ENCODE measurements at places on chromosomes 1 and 21.

- DNase-seq = no peak
Measured at GRCh38 chr1:72023063-72023930, 259.0 kb downstream of the NEGR1 start.

- no peak for DNase-seq
Measured at GRCh38 chr1:220741349-220741748, 6.8 kb upstream of the MTARC2 start.

DNA sequence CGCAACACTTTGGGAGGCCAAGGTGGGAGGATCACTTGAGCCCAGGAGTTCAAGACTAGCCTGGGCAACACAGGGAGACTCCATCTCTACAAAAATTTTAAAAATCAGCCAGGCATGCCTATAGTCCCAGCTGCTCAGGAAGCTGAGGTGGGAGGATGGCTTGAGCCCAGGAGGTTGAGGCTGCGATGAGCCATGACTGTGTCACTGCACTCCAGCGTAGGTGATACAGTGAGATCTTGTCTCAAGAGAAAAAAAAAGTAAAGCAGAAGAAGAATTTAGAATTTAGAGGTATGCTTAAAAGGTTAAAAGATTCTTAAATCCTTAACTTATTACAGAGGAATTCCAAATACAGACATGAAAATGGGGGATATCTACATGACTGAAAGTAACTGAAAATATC, 79.5 kb downstream of the SMYD3 start:
- no peak for DNase-seq

DNA sequence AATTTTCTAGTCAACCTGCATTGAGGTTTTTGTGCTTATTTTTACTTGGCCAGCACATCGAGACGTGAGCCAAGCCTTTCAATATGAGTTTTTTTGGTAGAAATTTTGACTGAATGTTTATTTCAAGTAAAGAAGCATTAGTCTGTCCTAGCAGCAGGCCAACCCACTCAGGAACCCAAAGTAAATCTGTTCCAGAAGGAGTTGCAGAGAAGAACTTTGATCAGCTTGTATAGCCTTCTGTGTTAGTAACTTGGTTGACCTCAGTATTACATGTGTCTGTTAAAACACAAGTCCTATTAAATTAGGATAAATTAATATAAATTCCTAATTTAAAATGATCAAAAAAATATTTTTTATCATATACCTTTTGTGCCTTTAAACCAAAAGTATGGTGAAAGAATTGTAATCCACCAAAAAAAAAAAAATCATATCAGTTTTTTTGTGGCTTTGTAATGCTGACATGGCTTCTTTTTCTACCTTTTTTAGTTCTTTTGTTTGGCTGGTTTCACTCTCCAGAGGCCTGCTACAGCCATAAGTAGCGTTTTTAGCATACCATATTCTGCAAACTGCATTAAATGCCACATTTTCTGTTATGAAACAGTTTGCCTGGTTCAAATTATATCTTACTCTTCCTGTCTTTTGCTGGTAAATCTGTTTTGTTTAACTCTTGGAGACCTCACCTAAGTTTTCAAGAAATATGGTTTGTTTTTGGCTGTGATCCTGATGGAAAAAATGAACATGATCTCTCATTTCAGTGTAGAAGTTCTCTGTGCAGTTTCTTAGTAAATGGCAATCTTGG, 39.5 kb downstream of the ATF6 start:
- no peak for DNase-seq

GRCh38 chr21:42417533-42417932, 13.8 kb downstream of the UBASH3A start:
- DNase-seq = no peak

- no peak for DNase-seq
Measured at GRCh38 chr1:231124746-231125145, 37.1 kb upstream of the TRIM67 start.

DNA sequence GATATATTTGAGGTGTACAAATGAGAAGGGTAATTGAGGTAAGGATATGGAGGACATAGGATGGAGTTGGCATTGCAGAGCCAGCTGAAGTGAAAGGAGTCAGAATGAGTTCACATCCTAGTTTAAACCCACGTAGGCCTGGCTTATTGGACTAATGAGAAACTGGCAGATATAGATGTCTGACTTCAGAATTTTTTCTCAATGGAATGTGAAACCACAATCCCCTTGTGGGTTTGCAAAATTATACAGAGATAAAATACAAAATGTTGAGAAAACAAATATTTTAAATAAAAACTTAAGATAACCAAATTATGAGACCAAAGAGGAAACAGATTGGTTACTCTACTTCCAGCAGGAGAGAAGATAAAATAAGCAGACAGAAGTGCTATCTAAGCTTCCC, 277.4 kb upstream of the LRRC7 start:
- no peak for DNase-seq

GRCh38 chr1:246795906-246796694, 71.9 kb downstream of the SCCPDH start:
- DNase-seq = no peak

DNA sequence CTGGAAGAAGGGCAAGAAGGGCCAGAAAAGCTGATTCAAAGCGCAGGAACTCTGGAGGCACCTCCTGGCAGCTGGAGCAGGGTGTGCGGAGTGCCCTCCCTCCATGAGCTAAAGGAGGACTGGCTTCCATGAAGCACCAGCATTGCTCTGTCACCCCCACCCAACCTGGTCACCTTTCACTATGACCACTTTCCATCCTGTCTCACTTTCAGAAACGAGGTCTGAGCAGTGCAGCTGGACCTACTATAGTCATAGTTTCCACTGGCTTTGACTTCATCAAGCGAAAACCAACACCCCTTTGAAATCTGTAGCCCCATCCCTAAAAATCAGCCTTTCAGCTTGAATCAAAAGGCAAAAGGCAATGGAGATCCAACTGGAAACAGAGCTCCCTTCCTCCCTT, 84.8 kb upstream of the CACNA1E start:
- DNase-seq = no peak

GRCh38 chr1:209051570-209051969, 531.9 kb upstream of the CAMK1G start:
- DNase-seq = no peak

- no peak for DNase-seq
Measured at GRCh38 chr1:105072850-105073249, 1323.2 kb downstream of the AMY1C start.

- no peak for DNase-seq
Measured at GRCh38 chr1:217482356-217483102, 148.4 kb downstream of the GPATCH2 start.

DNA sequence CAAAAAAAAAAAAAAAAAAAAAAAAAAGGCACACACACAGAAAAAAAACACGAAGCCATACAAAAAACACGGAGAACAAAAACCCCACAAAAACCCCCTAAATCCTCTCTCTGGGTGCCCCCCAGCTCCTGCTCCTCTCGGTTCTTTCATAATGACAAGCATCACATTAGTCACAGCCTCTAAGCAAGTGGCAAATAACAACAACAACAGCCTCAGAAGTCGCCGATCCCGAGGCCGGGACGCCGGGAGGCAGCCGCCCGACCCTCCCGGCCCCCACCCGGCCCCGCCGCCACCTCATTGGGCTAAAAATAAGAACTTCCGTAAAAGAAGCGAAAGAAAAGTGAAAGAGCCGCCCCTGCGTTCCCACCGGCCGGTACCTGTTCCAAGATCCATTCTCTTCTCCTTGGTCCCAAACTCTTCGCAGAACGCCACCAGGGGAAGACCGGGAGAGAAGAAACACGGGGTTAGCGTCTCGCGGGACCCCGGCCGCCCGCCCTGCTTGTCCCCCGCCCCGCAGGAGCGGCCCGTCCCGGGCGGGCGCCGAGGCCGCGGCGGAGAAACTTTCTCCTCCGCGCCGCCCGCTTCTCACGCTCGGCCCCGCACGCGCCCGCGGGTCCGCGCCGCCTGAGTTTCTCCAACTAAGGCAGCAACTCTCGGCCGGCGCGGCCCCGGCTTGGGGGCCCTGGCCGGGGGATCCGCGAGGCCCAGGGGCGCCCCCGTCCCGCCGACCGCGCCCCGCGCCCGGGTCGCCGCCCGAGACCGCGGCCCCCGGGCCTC, 102.8 kb downstream of the CASZ1 start:
- no peak for DNase-seq

DNA sequence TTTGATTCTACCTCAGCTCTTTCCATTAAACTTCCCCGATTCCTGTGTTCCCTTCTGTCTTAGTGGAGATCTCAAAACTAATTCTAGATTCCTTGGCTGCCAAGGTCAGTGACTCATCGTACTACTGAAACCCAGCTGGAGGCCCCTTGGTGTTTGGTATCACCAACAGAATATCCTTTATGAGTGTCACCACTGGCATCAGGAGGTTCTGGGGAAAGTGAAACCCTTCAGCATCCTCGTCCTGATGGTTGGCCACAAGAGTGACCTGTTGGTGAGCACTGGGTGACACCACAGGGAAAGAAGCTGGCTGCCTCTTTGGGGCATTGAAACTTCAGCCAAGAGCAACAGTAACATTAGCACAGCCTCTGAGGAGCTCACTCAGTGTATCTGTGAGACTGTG, 9.6 kb downstream of the RAB42 start:
- DNase-seq = no peak

- DNase-seq = no peak
Measured at GRCh38 chr1:236534151-236534651, 10.4 kb downstream of the LGALS8 start.

GRCh38 chr1:119827010-119827409, 15.8 kb upstream of the REG4 start:
- no peak for DNase-seq

- no peak for DNase-seq
Measured at GRCh38 chr1:221334062-221334461, 407.8 kb downstream of the DUSP10 start.

- DNase-seq = no peak
Measured at GRCh38 chr1:78547081-78547480, 56.3 kb downstream of the PTGFR start.

DNA sequence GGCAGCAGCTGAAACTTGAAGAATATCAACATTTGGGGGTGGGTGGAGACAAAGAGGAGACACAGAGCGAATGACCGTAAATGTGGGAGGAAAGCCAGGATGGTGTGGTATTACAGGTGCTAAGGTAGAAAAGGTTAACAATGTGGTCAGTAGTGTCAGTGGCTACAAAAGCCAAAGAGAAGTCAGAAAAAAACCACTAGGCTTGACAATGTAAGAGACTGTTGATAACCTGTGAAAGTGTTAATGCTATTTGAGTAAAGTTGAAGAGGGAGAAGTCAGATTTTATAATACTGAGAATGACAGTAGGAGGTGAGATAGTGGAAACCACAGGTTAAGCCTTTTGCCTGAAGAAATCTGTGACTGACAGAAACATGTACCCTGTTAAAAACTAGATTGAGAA, 120.8 kb downstream of the CLEC20A start:
- no peak for DNase-seq

DNA sequence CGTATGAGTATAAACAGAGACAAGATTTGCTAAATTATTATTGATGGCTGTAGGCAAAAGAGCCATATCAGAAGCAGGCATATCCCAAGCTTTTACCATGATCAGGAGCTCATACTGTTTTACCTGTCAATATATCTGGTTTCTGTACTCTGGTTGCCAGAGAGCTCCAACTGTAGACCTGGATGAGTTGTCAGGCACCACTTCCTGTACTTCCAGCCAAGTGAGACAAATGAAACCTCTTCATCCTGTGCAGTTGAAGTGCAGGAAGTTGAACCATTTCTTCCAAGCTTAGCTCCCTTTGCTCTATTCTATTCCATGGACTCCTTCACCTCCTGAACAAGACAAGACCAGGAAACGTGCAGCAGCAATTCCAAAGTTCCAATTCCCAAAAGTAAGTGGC, 115.6 kb downstream of the ZNF281 start:
- no peak for DNase-seq

GRCh38 chr1:111672331-111672730, 52.7 kb downstream of the RAP1A start:
- DNase-seq = no peak

- DNase-seq = no peak
Measured at GRCh38 chr1:58818075-58818474, 34.2 kb upstream of the JUN start.

DNA sequence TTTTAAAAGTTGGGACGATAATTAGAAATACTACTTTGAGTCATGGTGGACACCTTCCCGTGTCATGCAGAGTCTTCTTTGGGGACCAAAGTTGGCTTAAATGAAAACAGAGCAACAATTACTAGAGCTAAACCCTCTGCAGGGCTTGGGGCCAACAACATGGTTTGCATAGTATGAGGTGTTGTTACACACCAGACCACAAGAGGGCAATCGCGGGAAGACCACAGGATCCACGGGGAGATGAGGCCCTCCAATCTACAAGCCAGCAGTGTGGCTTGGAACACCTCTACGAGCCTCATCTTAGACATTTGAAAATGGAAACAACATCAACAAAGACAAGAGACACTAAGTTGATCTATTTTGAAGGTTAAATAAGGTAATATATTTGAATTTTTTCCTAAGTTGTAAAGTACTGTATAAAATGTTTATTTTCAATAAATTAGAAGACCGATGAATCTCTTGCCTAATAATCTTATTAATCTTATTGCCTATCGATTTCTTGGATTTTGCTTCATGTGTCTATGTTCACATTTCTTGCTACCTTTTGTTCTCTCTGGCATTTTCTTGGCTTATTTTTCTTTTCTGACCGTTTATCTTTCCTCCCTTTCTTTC, 8.2 kb upstream of the SMCP start:
- DNase-seq = no peak

All from NCI-H1436 treated with DMSO at 0.1 percent for 48 hours (cell line).